Activated CD4-positive, alpha-beta T cell treated with anti-CD3 and anti-CD28 coated beads for 1 hour (primary cell): ENCODE measurements at places on chromosomes 2 and 18.

- no peak for DNase-seq
Measured at GRCh38 chr2:19866771-19867170, 35.0 kb downstream of the TTC32 start.

- no peak for DNase-seq
Measured at GRCh38 chr2:82330155-82330554, 2025.6 kb upstream of the LRRTM1 start.

DNA sequence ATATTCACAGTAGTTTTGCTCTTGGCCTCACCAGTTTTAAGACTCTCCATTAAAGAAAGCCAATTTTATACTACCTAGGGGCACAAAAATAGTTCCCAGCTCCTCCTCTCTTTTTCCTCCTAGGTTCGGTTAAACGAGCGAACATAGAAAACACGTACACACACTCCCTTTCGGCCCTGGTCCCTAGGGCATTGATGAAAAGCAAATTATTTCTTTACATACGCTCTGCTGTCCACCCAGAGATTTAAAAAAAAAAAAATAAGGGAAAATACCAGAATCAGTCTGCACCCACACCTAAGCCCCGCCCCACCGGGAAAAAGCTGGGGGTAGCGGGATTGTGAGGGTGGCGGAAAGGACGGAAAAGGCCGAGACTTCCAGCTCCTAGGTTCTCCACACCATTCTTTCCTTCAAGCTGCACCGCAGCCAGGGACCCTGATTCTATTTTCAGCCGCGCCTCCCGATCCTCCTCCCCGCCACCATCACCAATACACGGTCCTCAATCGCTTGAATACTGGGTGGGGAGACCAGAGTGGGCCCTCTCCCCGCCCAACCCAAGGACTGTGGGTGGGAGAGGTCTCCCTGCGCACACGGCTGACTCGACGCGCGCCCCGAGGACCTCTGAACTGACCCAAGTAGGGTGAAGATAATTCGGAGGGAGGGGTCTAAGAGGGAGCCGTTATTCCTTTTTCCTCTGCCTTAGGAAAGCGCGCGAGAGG lies 769 bp downstream of the ATF2 start:
- no peak for DNase-seq

DNA sequence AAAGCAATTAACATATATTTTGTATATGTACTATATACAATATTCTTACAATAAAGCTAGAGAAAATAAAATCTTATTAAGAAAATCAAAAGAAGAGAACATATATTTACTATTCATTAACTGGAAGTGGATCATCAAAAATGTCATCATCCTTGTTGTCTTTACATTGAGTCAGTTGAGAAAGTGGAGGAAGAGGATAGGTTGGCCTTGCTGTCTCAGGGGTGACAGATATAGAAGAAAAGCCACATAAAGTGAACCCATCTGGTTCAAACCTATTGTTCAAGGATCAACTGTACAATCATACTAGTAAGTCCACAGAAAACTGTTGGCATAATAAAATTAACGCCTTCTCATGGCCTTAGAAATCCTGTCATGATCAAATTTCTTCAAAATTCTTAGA lies 26.6 kb downstream of the SESTD1 start:
- no peak for DNase-seq

DNA sequence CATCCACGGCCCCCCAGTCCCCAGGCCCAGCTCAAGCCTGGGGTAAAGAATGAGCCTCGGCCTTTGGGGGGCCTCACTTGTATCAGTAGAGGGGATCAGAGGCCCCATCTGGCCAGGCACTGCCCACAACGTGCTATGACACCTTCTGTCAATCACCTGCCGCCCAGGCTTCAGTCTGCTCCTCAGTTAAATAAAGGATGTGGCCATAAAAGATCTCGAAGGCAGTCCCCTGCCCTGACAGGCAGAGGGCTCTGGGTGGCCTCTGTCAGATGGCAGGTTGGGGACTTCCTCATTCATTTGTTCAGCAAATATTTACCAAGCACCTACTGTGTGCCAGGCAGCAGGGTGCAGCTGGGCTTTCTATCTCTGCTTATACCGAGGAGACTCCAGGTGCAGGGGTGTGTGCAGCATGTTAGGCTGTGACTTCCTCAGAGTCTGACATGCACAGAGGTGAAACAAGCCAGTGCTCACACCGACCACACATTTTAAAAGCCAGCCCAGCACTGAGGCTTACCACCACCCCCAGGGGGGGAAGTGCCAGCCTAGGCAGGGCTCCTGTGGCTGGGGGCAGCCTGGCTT lies 166.4 kb downstream of the GALNT1 start:
- DNase-seq: no peak

GRCh38 chr2:119810049-119810630 lies 50.4 kb downstream of the PTPN4 start:
- no peak for DNase-seq

GRCh38 chr2:149464396-149464795 lies 123.2 kb downstream of the MMADHC start:
- DNase-seq: no peak

DNA sequence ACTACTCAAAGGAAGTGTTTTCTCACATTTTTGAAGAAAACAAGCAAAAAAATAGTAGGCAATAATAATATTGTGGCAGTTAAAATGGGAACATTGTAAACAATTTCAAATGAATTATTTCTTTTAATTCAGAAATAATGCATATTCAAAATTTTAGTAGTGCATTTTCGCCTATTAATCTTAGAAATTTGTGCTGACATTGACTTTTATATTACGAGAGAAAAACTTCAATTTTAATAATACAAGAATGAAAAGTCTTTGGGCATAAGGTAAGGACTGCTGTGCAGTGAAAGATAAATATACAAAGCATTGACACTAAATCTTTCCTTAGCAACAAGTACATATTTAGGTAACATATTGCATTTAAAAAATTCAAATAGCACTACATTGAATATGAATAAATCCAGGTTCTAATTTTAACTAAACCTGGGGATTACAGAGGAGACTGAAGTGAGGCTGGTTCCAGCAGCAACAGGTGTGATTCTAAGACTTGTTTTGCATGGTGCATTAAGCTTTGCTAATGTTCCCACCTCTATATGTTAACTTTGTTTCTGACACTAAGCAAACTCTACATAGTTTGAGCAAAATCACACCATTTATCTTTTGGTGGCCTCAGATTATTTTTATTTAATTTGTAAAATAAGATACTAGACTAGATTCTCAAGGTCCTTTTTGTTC lies 40.5 kb downstream of the CALCRL start:
- DNase-seq: no peak

GRCh38 chr2:218063486-218063885 lies 5.6 kb upstream of the RUFY4 start:
- no peak for DNase-seq

- no peak for DNase-seq
Measured at GRCh38 chr18:59196161-59196725, 23.7 kb upstream of the GRP start.

DNA sequence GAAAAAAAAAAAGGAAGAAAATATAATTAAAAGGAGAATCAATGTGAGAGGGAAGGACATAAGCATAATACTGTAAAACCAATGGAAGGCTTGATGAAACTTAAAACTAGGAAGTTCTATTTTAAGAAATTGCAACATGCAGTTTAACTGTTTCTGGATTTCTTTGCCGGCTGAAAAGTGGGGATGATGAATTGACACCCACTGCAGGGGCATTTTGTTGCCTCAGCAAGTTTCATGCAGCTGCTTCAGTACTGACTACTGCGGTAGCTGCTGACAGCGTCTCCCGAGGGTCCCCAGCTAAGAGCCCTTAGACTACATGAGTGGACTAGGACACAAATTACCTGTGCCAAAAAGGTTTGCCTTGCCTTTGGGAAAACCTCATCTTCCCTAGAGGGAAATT lies 69.2 kb downstream of the B3GNT2 start:
- DNase-seq: no peak

GRCh38 chr2:16425462-16426336 lies 239.9 kb downstream of the CYRIA start:
- DNase-seq: no peak

- DNase-seq: no peak
Measured at GRCh38 chr2:142841788-142842187, 35.7 kb upstream of the KYNU start.

DNA sequence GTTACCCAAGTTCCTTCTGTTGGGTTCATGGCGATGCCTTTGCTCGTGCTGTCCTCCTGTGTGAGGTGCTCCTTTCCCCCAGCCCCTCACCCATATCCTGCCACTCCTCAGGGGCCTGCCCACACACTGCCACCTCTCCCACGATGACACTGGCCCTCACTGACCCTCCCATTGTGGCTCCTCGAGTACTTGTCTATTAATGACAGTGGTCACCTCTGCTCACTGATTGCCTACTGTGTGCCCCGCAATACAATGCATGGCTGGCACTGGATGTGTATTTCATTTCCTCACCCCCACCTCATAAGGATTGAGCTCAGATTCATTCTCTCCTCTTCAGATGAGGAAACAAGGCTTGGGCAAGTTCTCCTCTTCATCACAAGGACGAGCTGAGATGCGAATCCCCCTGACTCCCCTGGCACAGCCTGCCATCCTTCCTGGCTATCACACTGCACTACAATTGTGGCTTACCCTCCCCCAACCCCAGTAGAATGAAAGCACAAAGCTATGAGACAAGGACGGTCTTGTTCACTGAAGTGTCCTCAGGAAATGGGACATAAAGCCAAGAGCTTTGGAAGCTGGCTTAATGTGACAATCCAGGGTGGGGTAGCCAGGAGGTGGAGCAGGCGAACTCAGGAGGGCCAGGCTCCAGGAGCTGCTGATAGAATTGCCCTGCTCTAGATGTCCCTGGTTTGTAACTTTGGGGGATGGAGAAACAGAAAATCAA lies 93.9 kb upstream of the RAB12 start:
- no peak for DNase-seq

- DNase-seq: no peak
Measured at GRCh38 chr18:5197032-5197434, at the start of gene AKAIN1. TSS of gene AKAIN1 (minus strand) at chr18:5197257. CDS start at chr18:5197053, 204 bp downstream.

DNA sequence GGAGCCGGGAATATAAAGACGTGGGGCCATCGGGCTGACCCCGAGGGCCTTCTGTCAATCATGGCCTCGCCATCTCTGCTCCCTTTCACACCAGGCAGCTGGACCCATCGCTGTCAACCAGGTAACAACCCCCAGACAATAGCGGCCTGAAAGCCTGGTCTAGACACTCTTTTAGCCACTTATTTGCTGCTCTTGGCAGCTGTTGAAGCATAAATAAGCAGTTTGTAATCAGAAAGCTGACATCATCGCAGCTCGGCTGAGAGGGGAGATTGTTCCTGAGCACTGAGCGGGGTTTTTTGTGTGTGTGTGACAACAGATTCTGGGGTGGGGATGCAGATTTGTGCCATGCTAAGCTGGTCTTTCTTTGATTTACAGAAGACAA lies 423.6 kb upstream of the POU3F3 start:
- DNase-seq: no peak

DNA sequence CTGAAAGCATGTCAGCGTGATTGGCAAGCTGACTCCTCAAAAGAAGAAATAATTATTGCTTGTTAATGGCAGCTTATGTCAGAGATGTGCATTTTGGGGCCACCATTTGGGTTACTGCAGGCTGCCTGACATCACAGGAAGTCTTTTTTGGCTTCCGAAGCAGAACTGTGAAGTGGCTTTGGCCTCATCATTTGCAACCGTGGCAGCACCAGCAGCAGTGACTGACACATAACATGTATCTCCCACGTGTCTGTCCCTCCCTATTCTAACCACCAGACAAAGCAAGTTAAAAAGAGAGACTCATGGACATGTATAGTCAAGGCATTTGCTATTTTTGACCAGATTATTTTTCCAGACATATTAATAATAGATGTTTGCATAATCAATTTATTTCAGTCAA lies 488.7 kb upstream of the ACVR2A start:
- DNase-seq: no peak

DNA sequence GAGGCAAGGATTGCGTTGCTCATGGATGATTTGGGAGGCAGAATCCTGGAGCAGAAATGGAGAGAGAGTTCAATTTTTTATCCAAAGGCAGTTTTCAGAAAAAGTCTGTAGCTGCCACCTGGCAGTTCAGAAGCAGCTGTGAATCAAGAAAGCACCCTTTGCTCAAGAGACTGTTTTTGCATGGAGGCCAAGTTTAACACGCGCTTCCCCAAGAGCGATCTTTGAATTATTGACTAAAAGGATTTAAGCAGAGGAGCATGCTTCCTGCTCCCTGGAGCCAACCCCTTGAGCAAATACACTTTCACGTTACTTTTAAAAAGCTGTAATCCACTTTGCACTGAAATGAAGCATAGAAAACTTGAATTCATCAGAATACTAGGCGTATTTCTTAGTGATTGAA lies 252.4 kb downstream of the RNF144A start:
- no peak for DNase-seq

DNA sequence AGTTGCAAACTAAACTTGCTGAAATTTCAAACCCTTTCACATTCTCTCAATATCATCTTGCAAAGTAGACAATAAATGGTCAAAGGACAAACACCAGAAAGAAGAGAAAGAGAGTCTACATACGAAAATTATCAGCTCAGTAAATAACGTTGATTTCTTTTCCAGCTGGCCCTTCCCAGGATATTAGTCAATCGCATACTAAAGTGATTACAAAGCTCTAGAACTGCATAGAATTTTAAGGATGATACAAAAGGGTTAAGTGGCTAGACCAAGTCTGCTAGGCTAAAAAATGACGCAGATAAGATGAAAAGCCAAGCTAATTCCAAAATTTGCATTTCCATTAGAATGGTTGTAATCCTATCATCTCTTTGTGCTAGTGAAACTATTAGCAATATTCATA lies 405.7 kb downstream of the FBXO15 start:
- DNase-seq: no peak

GRCh38 chr18:40102903-40103302 lies 1852.1 kb upstream of the PIK3C3 start:
- DNase-seq: no peak

- DNase-seq: no peak
Measured at GRCh38 chr2:7653617-7654016, 736.4 kb downstream of the RNF144A start.

GRCh38 chr2:218885981-218886947 lies 5.6 kb downstream of the WNT10A start:
- no peak for DNase-seq

GRCh38 chr2:65456886-65457285 lies 24.5 kb upstream of the SPRED2 start:
- no peak for DNase-seq

GRCh38 chr2:132815516-132815915 lies 145.5 kb upstream of the LYPD1 start:
- DNase-seq: no peak

GRCh38 chr2:30237239-30237965 lies 6.1 kb downstream of the LBH start:
- no peak for DNase-seq

- no peak for DNase-seq
Measured at GRCh38 chr2:11281186-11281585, 63.2 kb downstream of the ROCK2 start.

GRCh38 chr18:32301361-32301760 lies 111.5 kb downstream of the MEP1B start:
- DNase-seq: no peak

- DNase-seq: no peak
Measured at GRCh38 chr2:159680692-159681091, 31.6 kb upstream of the MARCHF7 start.

DNA sequence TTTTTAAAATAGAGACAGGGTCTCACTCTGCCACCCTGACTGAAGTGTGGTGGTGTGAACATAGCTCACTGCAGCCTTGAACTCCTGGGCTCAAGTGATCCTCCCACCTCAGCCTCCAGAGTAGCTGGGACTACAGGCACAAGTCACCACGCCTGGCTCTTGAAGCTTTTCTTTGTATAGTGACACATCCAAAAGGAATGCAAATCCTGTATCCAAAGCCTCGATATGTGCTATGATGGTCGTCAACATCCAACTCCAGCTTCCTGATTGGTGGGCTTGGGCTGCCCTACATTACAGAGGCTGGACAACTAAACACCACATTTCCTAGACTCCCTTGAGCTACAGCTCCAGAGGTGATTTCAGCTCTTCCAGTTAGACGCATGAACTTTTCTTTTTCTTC lies 101.7 kb upstream of the PGAP1 start:
- no peak for DNase-seq
